B cell (primary cell): ENCODE measurements at places on chromosomes 12 and 14. TPM values are rescaled to one million over a fixed set of nuclear protein-coding genes. Genes with fewer than 3 reads are reported as not detected.
A peak's percentile ranks its signal among the peaks of the same experiment; 100 is the strongest.

The SEL1L gene
- polyA plus RNA-seq, result 7.3 and 14.4 TPM in 2 replicates

The RPL10L gene
- polyA plus RNA-seq, result not detected in 2 replicates

The SIX4 gene
- not detected in 2 replicates for polyA plus RNA-seq

The LRFN5 gene
- polyA plus RNA-seq, result not detected in 2 replicates

The ZFP36L1 gene
- 729 and 983 TPM in 2 replicates for polyA plus RNA-seq

GRCh38 chr12:108833355-108833733 lies 24.0 kb downstream of the SSH1 start:
- peaks cover 4% of the 10 kb centered on the region for H3K4me1 ChIP-seq
- no peaks in the 10 kb centered on the region for H3K36me3 ChIP-seq
- no peaks in the 10 kb centered on the region for H3K27me3 ChIP-seq
- DNase-seq, result no peak

- peaks cover 4% of the 10 kb centered on the region for H3K4me1 ChIP-seq
- no peak for DNase-seq
- no peak overlapping the region for H3K27ac ChIP-seq
- H3K4me3 ChIP-seq, result no peak overlapping the region
Observed at GRCh38 chr14:37600880-37601741, 5.7 kb downstream of the TTC6 start.

GRCh38 chr12:26895672-26896071 lies 42.1 kb downstream of the INTS13 start:
- H3K4me1 ChIP-seq, result no peaks in the 10 kb centered on the region
- H3K27me3 ChIP-seq, result no peaks in the 10 kb centered on the region
- H3K4me3 ChIP-seq, result no peak overlapping the region
- H3K36me3 ChIP-seq, result peaks cover 2% of the 10 kb centered on the region
- DNase-seq, result no peak

DNA sequence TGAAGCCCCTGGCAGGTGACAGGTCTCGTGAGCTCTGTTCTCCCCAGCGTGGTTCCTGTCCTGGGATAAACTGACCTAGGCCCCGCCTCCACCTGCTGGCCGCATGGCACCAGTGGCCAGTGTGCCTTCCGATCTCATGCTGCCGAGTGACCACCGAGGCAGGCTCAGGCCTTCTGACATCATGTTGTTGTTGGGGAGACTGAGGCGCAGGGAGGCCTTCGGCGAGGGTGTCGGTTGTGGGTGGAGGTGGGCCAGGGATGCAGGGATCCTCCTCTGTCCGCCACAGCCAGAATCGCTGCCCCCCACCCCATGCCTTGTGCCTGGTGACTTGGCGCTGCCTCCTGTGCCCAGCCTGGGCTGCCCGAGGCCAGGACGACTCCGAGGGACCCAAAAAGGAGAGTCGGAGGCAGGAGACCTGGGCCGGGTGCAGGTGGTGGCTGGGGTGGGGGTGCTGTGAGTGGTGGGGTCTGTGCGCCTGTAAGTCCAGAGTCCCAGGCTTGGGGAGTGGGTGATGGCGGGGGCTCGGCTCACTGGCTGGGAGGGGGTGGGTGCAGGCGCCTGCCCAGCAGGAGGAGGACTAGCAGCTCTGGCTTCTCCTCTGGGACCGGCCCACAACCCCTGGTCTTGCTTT lies 24.3 kb downstream of the ASPG start:
- H3K27ac ChIP-seq, result no peak overlapping the region
- H3K36me3 ChIP-seq, result no peaks in the 10 kb centered on the region
- H3K27me3 ChIP-seq, result no peaks in the 10 kb centered on the region

DNA sequence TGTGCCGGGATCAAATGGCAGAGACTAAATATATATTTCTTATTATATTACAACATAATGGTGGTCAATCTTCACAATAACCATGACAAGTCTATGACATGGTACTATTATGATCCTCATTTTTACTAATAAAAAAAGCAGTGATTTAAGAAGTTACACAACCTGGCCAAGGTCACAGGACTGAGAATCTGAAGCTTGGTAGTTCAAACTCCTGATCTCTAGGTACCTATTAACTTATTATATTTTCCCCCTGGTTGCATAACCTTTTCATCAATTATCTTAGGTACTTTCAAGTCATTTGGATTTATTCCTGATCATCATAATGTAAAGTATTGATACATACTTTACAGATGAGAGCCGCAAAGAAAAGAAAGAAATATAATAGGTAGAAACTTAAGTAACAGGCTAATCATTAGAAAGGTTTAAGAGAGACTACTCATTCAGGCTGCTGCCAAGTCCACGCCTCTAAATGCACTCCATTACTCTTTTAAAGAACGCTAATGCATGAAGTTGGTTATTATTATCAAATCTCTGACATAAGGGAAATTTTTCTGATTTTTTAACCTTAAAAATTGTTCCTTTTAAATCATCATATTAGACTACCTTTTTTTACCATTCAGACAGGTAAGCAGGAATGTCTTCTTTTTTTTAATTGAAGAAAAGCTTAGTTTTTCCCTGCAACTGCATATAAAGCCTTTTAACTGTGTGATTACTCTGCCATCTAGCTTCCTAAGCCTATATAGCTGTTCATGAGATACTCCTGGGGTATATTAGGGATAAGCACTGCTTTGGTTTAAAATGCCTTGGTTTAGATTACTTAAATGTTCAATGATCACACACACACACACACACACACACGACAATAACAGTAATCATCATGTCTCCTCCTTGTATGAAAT lies 35.6 kb downstream of the RPS29 start:
- H3K4me1 ChIP-seq, result no peaks in the 10 kb centered on the region
- no peaks in the 10 kb centered on the region for H3K36me3 ChIP-seq
- no peak for DNase-seq

DNA sequence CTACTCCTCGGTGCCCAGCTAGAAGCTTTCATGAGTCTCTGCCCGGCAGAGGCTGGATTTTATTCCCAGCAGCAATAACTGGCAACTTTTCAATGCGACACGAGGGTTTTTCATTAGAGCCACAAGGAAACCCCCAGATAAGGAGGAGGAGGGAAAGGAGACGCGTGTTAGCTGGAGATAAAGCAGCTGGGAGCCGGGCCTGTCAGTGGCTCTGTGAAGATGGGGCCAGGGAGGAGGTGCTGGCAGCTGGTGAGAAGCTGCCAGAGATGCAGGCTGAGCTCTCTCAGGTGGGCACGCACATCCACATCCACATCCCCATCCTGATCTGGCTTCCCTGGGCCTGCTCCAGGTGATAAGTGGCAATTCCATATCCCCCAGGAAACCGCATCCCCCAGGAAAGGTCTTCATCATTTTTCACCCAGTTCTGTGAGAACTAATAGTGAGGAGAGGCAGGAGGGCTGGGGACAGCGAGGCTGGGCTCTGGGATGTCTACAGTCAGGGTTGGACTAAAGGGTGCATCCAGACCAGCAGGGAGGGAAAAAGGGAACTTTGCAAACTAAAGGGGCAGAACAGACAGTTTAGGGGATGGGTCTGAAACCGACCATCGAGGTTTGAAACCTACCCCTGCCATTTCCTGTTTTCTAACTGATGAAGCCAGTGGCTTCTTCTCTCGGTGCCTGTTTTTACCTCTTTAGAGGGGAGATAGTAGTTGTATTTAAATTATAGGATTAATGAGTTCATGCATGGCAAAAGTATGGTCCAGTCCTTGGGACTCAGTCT lies 413.2 kb downstream of the DPF3 start:
- H3K27ac ChIP-seq, result no peak overlapping the region
- no peaks in the 10 kb centered on the region for H3K36me3 ChIP-seq
- H3K4me1 ChIP-seq, result peaks cover 32% of the 10 kb centered on the region

GRCh38 chr14:90871605-90872233 lies 55.5 kb upstream of the TTC7B start:
- H3K4me1 ChIP-seq, result no peaks in the 10 kb centered on the region
- H3K4me3 ChIP-seq, result no peak overlapping the region
- no peak overlapping the region for H3K27ac ChIP-seq
- DNase-seq, result no peak

DNA sequence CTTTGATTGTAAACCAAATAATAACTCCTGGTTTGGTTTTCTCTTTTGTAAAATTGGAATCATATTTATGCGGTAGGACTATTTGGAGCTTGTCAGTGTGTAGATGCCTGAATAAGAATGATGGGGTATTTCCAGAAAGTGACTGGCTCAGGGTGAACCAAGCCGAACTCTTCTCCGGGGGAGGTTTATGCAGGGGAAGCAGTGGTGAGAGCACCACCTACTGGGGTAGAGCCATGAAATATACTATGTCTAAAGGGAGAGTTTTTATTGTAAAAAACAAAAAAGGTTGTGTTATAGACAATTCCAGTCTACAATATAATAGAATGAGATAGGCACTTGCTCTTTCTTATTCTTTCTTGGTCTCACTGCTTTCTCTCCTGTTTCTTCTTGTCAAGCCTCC lies 222.9 kb upstream of the SLC16A7 start:
- no peaks in the 10 kb centered on the region for H3K36me3 ChIP-seq
- H3K27ac ChIP-seq, result no peak overlapping the region
- no peaks in the 10 kb centered on the region for H3K27me3 ChIP-seq

GRCh38 chr14:99234961-99235571 lies 36.9 kb downstream of the BCL11B start:
- H3K27ac ChIP-seq, result no peak overlapping the region
- no peak overlapping the region for H3K4me3 ChIP-seq
- H3K4me1 ChIP-seq, result no peaks in the 10 kb centered on the region
- no peak for DNase-seq
- no peaks in the 10 kb centered on the region for H3K36me3 ChIP-seq

- H3K36me3 ChIP-seq, result no peaks in the 10 kb centered on the region
- H3K4me1 ChIP-seq, result peaks cover 29% of the 10 kb centered on the region
- H3K4me3 ChIP-seq, result no peak overlapping the region
- H3K27me3 ChIP-seq, result peaks cover 76% of the 10 kb centered on the region
- H3K27ac ChIP-seq, result no peak overlapping the region
- no peak for DNase-seq
Observed at GRCh38 chr12:53994264-53995001, 5.5 kb upstream of the HOXC9 start.

- no peaks in the 10 kb centered on the region for H3K36me3 ChIP-seq
- peaks cover 33% of the 10 kb centered on the region for H3K4me1 ChIP-seq
- peak overlapping the region; percentile 3 for H3K27ac ChIP-seq
Observed at GRCh38 chr14:92513966-92514843, 624 bp downstream of the RIN3 start.
